ENCODE measurements at places on chromosomes 3 and 15.

- peak; percentile 92 for DNase-seq
Observed at GRCh38 chr3:64342940-64343688, 117.8 kb upstream of the PRICKLE2 start.

DNA sequence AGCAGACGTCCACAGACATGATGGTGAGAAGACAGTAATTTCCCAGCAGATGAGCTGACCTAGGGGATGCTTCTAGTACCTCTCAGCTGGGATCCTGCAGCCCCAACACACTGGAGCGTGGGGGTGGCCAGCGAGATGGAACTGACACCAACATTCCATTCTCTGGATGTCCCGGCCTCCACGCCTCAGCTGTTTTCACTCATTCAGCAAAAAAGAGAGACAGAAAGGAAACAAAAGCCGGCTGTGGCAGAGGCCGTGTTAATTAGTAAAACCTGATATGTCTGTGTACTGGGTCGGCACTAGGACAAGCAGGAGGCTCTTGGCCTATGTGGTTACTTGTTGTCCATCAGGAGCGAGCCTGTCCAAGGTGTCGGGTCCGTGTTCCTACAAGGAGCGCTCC lies 82.6 kb upstream of the MYZAP start:
- peak; percentile 85 for DNase-seq

GRCh38 chr3:113329757-113330156 lies 111.5 kb downstream of the CFAP44 start:
- no peak for DNase-seq

DNA sequence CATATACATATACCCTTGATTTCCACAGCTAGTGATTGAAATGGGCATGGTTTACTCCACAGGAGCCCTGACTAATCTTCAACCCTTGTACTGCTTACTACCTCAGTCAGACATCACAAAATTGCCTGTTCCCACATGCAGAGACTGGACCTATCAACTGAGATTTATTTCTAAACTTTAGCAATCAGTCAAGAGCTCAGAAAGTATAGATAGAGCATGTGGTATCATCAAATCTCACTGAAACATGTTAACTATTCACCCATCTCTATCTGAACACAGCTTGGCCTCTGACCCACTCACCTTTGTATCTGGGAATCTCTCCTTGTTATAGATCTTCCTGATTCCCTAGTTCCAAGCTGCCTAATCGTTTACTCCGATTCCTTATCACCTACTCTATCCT lies 14.6 kb downstream of the ADAM10 start:
- peak; percentile 28 for DNase-seq

DNA sequence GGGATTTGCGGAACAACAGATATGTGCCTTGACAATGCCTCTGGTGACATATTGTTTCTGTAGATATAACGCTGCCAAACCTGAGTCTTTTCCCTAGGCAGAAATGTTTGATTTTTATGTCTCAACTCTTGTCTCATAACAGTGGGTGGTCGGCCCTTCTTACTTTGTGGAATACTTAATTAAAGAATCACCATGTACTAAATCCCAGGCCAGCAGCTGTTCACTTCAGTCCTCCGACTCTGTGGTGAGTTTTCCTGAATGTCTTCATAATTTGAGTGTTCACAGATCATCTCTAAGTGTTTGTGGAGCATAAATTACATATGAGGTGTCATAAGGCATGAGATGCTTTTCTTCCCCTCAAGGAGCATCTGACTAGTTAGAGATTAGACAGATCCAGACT lies 5.9 kb downstream of the FETUB start:
- DNase-seq = no peak

Measured in kidney tubule cell (primary cell).